Stimulated activated CD4-positive, alpha-beta T cell treated with anti-CD3 and anti-CD28 coated beads, Interleukin-15, amount 100 ng/mL, for 1 hour (primary cell): ENCODE measurements at places on chromosomes 5 and 9.

- no peak for DNase-seq
Measured at GRCh38 chr5:169856571-169856970, 123.7 kb downstream of the INSYN2B start.

DNA sequence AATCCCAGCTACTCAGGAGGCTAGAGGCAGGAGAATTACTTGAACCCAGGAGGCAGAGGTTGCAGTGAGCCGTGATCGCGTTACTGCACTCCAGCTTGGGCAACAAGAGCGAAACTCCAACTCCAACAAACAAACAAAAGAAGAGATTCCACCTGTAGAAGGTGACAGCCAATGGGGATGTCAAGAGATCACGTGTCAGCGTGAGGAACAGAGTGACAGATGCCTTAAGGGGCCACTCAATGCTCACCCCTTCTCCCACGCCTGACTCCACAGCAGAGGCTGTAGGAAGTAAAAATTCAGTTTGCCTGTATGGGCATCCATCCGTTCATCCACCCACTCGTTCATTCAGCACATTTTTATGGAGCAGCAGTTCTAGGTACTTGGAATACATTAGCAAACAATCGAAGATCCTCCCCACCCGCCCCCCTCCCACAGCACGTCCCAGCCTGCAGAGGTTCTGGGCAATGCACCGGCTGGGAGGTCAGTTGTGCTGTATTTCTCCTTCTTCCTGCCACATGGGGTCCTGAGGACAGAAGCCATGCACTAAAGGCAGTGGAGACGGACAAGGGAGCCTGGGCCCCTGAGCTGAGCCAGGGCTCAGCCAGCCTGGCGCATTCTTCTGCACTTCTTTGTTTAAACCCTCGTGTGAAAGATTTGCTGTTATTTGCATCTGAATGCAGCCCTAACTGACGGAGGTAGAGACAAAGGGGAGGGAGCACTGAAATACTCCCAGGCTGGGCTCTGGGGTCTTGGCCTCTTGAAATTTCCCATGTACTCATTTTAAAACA is 11.3 kb upstream of the RNF130 start:
- no peak for DNase-seq

DNA sequence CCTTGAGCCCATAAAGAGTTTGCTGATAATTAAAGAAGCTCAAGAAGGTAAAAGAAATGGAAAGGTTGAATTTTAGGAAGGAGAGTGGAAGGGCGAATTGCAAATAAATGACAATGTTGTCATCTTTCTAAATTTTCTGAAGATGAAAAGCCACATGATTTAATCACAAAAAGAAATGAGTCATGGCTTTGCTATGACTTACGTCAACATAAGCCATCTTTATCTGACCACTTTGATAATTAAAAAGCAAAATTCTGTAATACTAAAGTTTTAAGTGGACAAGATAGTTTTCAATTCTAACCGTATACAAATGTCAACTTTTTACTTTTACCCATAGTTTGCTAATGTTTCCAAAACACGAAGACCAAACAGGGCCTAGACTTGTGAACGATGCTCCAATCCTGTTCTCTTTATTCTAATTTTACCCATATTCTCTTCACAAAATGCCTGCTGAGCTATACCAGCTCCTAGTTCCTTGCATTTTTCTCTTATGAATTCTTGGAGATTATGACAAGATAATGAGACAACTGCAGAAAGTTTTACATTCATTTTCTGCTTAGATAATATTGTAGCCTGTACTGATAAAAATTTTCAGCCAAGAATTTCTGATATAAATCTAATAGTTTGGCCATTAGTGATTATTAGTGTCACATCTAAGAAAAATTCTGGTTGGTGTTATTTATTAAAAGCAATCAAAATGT is 21.8 kb upstream of the PRUNE2 start:
- no peak for DNase-seq

DNA sequence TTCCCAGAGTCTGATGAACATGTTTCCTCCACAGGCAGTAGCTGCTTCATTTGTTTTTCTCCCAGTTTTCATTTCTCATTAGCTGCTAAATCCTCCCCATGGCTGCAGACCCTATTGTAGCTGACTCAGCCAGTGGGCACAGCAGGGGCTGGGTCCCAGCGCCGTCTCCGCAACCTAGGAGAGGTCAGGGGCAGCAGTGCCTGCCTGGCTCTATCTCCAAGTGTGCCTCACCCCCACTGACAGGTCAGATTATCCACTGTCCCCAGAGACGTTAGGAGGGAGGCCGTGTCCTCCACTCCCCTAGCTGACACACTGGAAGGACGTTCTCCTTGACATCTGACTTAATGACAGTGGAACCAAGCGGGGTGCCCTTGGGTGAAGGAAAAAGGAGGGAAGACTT is 31.1 kb downstream of the KCNIP1 start:
- no peak for DNase-seq

DNA sequence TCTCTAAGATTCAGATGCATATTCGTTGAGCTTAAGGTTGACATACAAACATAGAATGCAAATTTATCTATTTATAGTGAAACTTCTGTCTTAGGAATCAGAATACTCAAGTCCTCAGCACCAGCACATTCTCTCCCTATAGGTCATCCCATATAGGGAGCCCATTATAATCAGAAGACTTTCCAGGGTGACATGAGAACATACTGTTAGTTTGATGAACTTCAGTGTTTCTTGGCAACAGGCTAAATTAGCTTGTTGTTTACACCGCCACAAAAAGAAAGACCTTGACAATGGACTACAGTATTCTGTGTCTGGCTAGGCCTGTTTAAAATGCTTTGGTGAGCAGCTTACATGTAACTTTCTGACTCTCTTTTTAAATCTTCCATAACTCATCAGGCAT is 104.2 kb downstream of the TAF11L14 start:
- no peak for DNase-seq

- DNase-seq = no peak
Measured at GRCh38 chr5:14726066-14726838, 61.7 kb downstream of the OTULIN start.

GRCh38 chr5:178469011-178469974 is 120.9 kb downstream of the COL23A1 start:
- no peak for DNase-seq

DNA sequence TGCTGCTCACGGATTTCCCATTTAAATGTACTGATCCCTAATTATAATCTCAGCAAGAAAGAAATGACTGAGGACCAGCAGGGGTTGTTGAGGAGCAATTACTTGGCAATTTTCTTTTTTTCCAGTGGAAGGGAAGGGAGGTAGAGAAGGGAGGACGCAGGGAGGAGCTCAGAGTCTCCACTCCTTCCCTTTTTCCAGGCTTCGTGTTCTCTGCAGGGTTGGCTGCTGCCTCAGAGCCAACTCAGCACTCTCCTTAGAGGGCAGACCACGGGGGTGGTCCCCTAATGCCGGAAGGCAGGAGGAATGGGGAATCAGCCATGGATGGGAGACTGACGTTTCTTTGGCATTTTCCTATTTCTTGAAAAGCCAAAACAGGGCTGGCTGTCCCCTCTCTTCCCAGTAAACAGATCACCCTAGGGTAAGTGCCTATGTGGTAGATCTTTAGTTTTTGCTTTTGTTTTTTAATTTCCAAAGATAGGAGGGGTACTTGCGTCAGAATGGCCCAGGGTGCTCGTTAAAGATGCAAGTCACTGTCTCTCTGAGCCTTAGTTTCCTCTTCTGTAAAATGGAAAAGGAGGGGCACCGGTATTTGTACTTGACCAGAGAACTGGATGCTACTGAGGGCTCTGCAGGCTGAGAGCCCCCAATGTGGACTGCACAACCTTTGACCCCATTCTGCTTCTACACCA is 39.6 kb upstream of the LCP2 start:
- no peak for DNase-seq

DNA sequence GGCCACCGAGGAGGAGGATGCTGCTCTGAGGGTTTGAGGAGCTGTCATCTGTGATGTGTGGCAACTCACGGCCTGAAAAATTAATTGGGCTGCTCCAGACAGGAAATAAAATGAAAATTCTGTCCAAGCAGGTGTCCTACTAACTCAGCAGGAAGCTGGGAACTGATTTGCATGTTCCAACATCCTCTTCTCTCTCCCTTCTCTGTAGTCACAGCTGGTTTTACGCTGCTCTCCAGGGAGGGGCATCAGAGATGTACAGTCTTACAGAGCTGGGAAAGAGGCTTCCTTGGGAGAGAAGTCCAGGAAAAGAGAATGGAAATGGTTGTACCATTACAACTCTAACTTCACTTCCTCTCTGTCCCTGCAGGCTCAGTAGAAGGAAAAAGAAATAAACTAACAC is 24.2 kb upstream of the SIL1 start:
- DNase-seq = no peak

DNA sequence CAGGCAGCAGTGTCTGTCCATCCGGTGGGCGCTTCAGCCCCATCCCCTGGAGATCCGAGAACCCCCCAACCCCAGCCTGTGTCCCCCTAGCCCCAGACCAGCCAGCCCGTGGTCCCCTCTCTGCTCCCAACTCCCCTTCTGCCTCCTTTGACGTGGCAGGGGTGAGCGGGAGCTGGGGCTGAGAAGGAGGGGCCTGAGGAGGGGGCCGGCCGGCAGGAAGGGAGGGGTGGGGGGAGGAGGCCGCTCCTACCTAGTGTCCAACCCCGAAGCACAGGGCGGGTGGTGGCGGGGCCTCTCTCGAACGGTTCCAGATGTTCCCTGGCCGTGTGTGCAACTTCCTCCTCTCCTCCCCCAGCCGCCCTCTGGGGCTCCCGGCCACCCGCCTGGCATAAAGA is 31.0 kb downstream of the GOLGA2 start:
- no peak for DNase-seq

GRCh38 chr9:121464968-121465367 is 34.7 kb downstream of the GGTA1 start:
- DNase-seq = no peak

GRCh38 chr5:103234239-103234975 is 24.2 kb upstream of the MACIR start:
- DNase-seq = no peak

DNA sequence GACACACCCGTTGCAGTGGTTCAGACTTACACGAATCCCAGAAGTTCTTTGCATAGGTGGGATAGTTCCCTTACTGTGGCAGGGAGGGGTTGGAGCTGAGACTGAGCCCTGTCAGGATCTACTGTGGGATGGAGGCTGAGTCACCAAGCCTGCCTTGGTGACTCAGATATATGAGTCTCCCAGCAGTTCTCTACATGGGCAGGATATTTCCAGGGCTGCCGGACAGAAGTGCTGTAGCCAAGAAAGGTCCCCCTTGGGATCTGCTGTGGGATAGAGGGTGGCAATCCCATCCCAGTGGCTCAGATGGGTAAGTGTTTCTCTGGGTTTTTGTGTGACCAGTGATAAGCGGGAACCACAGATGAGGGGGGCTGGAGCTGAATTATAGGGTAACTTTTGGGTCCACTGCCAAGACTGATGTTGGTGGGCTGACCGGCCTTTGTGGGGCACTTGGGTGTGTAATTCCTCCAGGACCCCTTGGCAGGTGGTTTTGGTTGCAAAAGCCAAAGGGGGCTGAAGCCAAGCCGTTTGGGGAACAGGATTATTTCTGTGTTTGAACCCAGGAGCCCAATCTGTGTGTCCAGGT is 18.7 kb downstream of the XRCC4 start:
- DNase-seq = no peak

GRCh38 chr9:82080265-82080664 is 91.7 kb downstream of the SPATA31D1 start:
- DNase-seq = no peak

GRCh38 chr5:141692533-141692888 is 10.5 kb upstream of the ARAP3 start:
- no peak for DNase-seq
